ENCODE measurements at places on chromosomes 2 and 18. TPM values are rescaled to one million over a fixed set of nuclear protein-coding genes. Genes with fewer than 3 reads are reported as not detected.

The MDH1B gene
- 0.87 TPM for total RNA-seq

DNA sequence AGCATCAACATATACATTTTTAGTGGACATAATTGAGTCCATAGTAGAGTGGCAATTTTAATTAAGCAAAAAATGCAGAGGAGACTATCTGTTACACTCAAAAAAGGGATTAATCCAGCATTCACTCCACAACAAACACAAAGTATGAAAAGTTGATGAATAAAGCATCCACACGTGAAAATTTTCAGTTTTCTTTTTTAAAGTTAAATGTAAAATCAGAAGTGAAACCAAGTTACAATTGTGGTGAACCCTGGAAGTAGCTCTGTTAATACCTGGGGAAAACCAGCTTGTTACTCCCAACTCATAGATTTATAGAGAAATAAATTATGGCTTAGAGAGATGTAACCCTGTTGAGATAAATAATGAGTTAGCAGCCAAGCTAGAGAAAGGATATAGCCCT, 807.8 kb downstream of the TRIB2 start:
- DNase-seq: no peak
- no peaks in the 10 kb centered on the region for H3K36me3 ChIP-seq
- H3K4me1 ChIP-seq: no peaks in the 10 kb centered on the region
- H3K27ac ChIP-seq: no peak overlapping the region

The CABYR gene
- total RNA-seq: 0.73 TPM

The DSC3 gene
- not detected for total RNA-seq

- peak; percentile 68 for DNase-seq
- peak overlapping the region; percentile 38 for H3K27ac ChIP-seq
- H3K4me1 ChIP-seq: peaks cover 38% of the 10 kb centered on the region
- no peaks in the 10 kb centered on the region for H3K36me3 ChIP-seq
- no peaks in the 10 kb centered on the region for H3K27me3 ChIP-seq
Observed at GRCh38 chr18:48997985-48998831, 47.4 kb upstream of the SMAD7 start.

The NXPH2 gene
- not detected for total RNA-seq

The NPPC gene
- not detected for total RNA-seq

GRCh38 chr2:188664416-188664815, 309.8 kb upstream of the COL3A1 start:
- DNase-seq: peak; percentile 23
- no peaks in the 10 kb centered on the region for H3K36me3 ChIP-seq
- no peaks in the 10 kb centered on the region for H3K27me3 ChIP-seq

The POTEC gene
- total RNA-seq: not detected

DNA sequence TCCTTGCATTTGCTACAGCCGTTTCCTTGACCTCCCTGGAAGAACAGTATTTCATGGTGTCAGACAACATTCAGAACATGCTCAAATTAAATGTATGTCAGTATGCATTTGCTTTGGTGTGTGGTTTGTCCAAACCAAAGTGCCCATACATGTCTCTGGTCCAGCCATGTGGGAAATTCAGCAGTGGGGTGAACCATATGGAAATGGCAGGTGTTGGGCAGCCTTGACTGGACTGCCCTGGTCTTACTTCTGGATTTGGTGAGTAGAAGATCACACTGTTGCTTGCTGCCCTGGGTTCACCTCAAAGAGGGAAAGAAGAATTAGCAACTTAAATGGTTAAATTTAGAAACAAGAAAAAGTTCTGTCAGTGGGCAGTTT, 84.5 kb downstream of the MSH2 start:
- H3K27me3 ChIP-seq: no peaks in the 10 kb centered on the region
- H3K36me3 ChIP-seq: no peaks in the 10 kb centered on the region
- no peak overlapping the region for H3K27ac ChIP-seq
- no peak overlapping the region for H3K4me3 ChIP-seq

- peak overlapping the region; percentile 6 for H3K4me3 ChIP-seq
- H3K27me3 ChIP-seq: no peaks in the 10 kb centered on the region
- peak; percentile 49 for DNase-seq
- H3K4me1 ChIP-seq: peaks cover 9% of the 10 kb centered on the region
- H3K36me3 ChIP-seq: no peaks in the 10 kb centered on the region
Observed at GRCh38 chr2:65661980-65662653, 229.7 kb upstream of the SPRED2 start.

The FKBP7 gene
- 31.4 TPM for total RNA-seq

- DNase-seq: no peak
- no peaks in the 10 kb centered on the region for H3K27me3 ChIP-seq
- no peaks in the 10 kb centered on the region for H3K36me3 ChIP-seq
- H3K27ac ChIP-seq: no peak overlapping the region
- H3K4me3 ChIP-seq: no peak overlapping the region
Observed at GRCh38 chr18:35755369-35755768, 173.8 kb downstream of the GALNT1 start.

The SLC4A3 gene
- total RNA-seq: 2.6 TPM

GRCh38 chr2:157785200-157785599, 90.9 kb downstream of the ACVR1 start:
- no peak for DNase-seq
- no peaks in the 10 kb centered on the region for H3K27me3 ChIP-seq
- H3K36me3 ChIP-seq: peaks cover 2% of the 10 kb centered on the region

DNA sequence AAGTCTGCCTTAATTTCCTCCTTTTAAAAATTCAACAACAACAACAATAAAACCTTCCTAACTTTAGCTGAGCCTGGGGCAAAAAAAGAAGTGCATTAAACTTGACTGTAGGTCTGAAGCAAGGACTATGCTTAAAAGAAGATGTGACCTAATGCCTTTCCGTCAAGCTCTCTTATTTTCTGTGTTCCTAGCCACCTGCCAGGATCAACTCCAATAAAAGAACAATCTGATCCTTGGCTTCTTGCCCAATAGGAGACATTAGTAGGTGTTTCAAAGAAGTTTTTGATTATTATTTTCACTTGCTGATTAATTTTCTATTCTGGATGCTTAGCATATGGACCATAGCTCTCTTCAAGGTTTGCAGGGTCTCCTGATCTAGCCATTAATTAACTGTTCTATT, 237.5 kb downstream of the STK39 start:
- H3K27me3 ChIP-seq: no peaks in the 10 kb centered on the region
- H3K4me3 ChIP-seq: no peak overlapping the region
- H3K4me1 ChIP-seq: no peaks in the 10 kb centered on the region

DNA sequence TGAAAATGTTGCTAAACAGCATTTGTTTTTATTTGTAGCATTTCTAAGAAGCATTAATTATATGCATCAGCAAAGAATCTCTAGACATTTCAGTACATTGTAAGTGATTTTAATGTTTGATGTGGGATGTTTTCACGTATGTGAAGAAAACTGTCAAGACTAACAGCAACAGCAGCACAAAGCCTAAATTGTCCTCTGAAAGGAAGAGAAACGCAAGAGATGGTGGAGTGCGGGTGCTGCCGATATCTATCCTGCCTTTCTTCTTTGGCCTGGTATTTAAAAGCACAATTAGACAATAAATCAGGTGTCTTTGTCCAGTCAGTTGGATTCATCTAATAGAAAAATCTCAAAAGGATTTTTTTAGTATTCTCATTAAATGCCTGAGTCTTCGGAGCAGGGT, 3.1 kb downstream of the TWIST2 start:
- no peak overlapping the region for H3K4me3 ChIP-seq
- H3K36me3 ChIP-seq: no peaks in the 10 kb centered on the region
- H3K27ac ChIP-seq: no peak overlapping the region
- DNase-seq: no peak
- H3K4me1 ChIP-seq: peaks cover 37% of the 10 kb centered on the region

- H3K27ac ChIP-seq: no peak overlapping the region
- H3K27me3 ChIP-seq: no peaks in the 10 kb centered on the region
- no peak for DNase-seq
- H3K4me1 ChIP-seq: no peaks in the 10 kb centered on the region
Observed at GRCh38 chr2:145315053-145315452, 795.1 kb upstream of the ZEB2 start.

DNA sequence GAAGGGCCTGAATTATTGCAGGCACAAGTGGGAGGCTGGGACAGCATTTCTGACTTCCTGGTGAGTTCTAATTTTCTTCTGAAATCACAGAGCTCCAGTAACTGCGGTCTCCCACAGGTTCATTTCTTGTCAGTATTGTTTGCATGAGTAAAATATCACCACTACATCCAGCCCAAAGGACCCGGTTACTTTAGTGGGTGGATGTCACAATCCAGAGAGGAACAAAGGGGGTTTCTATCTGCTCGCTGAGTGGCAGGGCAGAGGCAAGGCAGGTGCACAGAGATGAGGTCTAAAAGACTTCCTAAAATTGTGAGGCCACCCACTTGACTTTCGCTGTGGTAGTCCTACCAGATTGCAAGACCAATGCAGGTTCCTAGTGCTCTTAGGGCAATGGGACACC, 800.4 kb upstream of the ID2 start:
- H3K36me3 ChIP-seq: no peaks in the 10 kb centered on the region
- H3K27me3 ChIP-seq: no peaks in the 10 kb centered on the region
- no peaks in the 10 kb centered on the region for H3K4me1 ChIP-seq
- no peak for DNase-seq

The DRC1 gene
- total RNA-seq: 2.2 TPM

The IL36RN gene
- not detected for total RNA-seq

GRCh38 chr2:197426723-197427603, 7.9 kb downstream of the SF3B1 start:
- H3K4me1 ChIP-seq: peaks cover 99% of the 10 kb centered on the region
- peaks cover 27% of the 10 kb centered on the region for H3K36me3 ChIP-seq
- H3K27me3 ChIP-seq: no peaks in the 10 kb centered on the region
- H3K27ac ChIP-seq: no peak overlapping the region
- H3K4me3 ChIP-seq: no peak overlapping the region

The HNMT gene
- 11.2 TPM for total RNA-seq

The CDH2 gene
- total RNA-seq: 18.7 TPM

GRCh38 chr2:227191367-227191766, 26.9 kb downstream of the COL4A3 start:
- H3K36me3 ChIP-seq: no peaks in the 10 kb centered on the region
- no peak for DNase-seq
- H3K27me3 ChIP-seq: no peaks in the 10 kb centered on the region
- no peak overlapping the region for H3K27ac ChIP-seq
- H3K4me1 ChIP-seq: no peaks in the 10 kb centered on the region

DNA sequence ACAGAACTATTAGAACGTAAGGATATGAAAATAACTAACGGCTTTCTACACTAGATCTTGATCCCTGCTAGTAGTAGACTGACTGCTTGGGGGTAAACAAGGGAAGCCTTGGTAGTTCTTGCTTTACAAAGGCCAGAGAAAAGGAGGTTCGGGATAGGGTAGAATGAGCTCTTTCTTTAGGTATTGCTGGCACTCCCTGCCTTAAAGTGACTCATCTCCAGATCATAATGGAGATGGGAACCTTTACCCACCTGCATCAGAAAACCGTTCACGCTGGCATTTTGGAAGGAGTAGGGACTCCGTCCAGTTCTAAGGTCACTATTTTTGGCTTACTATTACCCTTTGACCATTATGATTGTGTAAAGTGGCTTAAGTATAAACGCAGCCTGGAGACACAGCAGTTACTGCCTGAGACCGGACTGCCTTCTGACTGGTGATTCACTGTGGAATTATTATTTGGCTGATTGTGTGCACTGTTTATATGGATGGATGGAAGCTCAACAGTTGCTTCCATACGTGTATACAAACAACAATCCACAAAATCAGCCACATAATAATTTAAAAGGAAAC, 482.5 kb downstream of the STK39 start:
- H3K36me3 ChIP-seq: no peaks in the 10 kb centered on the region
- no peak overlapping the region for H3K27ac ChIP-seq
- H3K4me3 ChIP-seq: no peak overlapping the region
- H3K27me3 ChIP-seq: no peaks in the 10 kb centered on the region

The OSR1 gene
- 6.2 TPM for total RNA-seq

The CXCR1 gene
- 0.45 TPM for total RNA-seq

The KRTCAP3 gene
- 140 TPM for total RNA-seq

DNA sequence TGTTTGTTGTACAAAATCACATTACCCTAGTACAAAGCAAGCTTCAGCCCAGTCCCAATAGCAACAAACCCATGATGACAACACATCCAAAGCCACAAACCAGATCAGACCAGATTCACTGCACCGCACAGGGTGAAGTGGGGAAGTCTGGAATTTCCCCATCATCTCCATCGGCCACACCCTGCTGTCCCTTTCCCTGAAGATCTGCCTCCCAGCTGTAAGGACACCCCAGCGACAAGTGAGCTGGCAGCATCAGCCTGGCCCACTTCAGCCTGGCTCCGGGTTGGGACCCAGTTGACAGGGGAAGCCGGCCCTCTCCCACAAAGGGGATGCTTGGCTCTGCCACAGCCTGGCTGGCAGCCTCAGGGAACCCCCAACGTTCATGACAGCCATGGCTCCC, 207.6 kb downstream of the MGAT5 start:
- no peaks in the 10 kb centered on the region for H3K27me3 ChIP-seq
- peak; percentile 19 for DNase-seq
- no peaks in the 10 kb centered on the region for H3K36me3 ChIP-seq
- H3K4me1 ChIP-seq: peaks cover 19% of the 10 kb centered on the region

The PROM2 gene
- 92.1 TPM for total RNA-seq

All from stomach (tissue), 19 donors.